ENCODE measurements at places on chromosomes 1 and 21.

DNA sequence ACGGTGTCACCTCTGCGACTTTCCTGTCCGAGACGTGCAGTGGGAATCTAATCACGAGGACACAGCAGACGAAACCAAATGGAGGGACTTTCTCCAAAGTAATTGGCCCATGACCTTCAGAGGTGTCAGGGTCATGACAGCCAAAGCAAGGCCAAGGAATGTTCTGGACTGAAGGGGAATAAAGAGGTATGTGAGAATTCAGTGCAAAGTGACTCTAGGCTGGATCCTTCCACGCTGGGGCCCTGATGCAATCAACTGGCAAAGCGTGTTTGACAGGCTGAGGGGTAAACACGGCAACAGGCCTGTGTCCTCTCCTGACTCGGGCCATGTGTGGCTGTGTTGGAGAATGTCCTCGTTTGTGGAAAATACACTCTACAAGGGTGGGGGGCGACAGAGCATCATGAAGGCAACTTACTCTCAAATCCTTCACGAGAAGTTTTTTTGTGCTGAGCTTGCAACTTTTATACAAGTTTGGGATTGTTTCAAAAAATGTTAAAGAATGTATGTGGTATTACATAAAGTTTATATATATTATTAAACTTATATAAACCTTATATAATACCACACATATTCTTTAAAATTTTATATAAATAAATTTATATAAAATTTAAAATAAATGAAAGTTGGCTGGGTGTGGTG is 1.7 kb downstream of the CFAP74 start:
- DNase-seq, result no peak

GRCh38 chr21:45769294-45769693 is 125.8 kb downstream of the PCBP3 start:
- no peak for DNase-seq

DNA sequence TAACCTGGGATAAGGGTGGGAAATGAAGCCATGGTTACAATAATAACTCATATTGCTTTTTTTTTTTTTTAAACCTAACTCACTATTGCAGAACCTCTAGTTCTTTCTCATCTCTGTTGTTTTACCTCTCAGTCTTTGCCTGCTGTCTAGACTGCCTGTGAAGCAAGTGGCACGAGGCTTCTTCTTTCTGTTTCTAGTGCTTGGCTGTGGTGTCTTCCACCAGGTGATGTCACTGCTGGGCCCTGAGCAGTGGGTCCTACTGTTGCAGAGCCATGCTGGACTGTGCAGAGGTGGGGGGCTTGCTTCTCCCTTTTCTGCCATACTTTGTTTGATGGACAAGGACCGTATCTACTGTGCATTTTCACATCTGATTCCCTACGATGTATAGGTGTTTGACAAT is 51.7 kb downstream of the ZNF326 start:
- DNase-seq, result no peak

DNA sequence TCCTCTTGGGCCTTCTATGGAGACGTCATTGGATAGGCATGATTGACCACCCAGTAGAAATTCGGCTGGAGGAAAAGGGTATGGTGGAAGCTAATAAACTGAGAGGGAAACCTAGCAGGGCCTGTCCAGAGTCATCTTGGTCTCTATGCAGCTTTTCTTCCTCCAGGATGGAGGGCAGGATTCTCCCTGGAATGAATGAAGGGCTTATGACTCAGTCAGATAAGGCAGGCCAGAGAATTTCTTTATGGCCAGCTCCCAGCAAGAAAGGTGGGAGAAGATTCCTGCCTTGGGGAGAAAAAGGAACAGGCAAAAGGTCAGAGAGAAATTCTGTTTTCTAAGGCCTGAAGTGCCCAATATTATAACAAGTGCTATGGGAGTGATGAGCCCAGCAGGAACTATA is 17.1 kb downstream of the FBLIM1 start:
- DNase-seq, result no peak

GRCh38 chr1:97314685-97315084 is 593.1 kb downstream of the PTBP2 start:
- DNase-seq, result no peak
